Midbrain (tissue), 1 donor: ENCODE measurements at places on chromosomes 5 and 9.
A peak's percentile ranks its signal among the peaks of the same experiment; 100 is the strongest.

DNA sequence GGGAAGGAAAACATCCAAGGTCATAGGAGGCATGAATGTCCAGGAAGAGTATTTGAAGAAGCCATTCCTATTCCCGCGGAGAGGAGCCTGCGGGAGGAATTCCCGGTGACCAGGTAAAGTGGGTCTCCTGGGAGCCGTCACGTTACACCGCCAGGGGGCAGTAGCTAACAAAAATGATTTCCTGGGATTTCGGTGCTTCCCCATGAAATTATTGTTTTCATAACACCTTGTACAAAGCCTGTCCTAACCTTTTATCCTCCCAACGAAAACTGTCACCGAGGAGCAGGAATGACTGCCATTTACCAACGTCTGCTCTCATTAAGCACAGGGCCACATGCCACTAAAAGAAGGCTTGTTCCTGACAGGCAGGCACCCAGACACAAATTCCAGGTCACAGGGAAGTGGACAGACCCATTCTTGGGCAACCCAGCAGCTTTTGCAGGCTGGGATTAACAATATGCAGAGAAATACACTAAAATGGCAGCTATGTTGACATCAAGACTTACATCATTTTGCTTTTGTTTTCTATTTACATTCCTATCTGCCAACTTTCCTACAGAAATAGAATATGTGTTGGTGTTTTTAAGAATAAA lies 41.2 kb upstream of the CTSL start:
- peak; percentile 38 for DNase-seq

GRCh38 chr9:99478469-99479027 lies 256.5 kb downstream of the SEC61B start:
- no peak for DNase-seq

DNA sequence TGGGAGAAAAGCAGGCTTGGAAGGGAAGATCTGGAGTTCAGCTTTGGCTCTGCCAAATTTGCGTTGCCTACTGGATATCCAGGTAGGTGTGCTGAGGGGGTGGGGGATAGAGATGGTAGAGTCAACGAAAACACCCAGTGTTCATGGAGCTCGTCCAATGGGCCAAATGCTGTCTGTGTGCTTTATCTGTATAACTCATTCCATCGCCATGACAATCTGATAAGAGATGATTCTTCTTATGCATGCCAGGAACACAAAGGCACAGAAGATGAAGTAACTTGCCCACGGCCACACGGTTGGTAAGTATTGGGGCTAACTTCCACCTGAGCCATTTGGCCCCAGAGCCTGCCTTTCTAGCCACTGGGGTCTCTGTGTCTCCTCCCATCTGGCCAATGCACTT lies 53.2 kb downstream of the BOD1 start:
- DNase-seq = no peak

GRCh38 chr5:139262059-139262741 lies 31.3 kb upstream of the MATR3 start:
- DNase-seq = no peak

DNA sequence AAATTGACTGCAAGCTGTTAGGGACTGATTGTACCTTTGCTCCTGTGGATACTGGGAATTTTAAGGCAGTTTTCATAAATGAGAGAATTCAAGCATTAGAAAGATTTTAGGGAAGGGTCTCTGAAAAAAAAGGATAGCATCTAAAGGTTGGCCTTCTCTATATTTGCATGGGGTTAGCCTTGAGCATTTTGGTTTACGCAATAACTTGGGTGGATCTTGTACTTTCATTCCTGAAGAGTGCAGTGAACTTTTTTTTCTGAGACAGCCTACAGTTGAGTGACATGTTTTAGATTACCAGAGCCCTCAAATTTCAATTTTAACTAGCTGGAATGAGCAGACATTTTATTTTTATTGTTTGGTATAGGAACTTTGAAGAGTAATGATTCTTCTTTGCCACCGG lies 91.6 kb upstream of the NR3C1 start:
- no peak for DNase-seq

DNA sequence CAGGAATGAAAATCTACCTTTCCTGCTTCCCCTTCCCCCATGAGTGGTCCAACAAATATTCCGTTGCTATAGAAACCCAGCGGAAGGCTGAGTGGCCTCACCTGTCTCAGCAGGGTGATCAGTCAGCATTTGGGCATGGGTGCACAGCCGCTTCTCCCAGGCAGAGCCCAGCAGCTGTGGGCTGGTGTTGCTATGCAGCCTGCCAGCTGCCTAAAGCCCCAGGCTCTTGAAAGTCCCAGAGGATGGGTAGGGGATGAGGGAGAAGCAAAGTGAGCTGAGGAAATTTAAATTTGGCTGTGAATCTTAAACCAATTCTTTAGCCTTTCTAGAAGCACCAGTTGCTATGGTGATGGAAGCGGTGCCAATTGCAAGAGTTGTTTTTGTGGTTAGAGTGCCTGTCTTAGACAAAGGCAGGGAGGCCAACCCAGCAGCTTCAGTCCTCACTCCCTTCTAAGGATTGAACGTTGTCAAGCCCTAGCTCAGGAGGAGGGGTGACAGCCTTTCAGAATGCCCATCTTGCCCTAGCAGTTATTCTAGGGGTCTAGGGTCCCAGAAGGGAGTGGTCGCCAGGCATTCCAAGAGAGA lies 151.5 kb upstream of the PITX1 start:
- DNase-seq = peak; percentile 52

DNA sequence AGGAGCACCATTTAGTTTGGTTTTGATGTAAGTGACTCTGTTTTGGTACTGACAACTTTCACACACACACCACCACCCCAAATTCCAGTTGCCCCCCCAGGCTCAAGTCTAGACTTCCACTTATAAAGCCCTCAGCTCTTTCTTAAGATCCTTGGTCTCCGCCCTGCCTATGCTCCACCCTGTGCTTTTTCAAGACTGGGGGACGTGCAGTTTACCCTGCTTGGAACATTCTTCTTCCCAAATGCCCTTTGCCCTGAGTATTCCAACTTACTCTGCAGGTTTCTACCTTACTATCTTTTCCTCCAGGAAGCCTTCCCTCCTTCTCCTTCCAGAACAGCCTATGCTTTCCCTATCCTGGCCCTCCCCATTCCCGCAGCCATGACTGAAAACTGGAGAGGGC lies 1.5 kb upstream of the TRIM14 start:
- DNase-seq = no peak

- no peak for DNase-seq
These were observed 46.4 kb downstream of the SNCAIP start for GRCh38 chr5:122358372-122358979.

DNA sequence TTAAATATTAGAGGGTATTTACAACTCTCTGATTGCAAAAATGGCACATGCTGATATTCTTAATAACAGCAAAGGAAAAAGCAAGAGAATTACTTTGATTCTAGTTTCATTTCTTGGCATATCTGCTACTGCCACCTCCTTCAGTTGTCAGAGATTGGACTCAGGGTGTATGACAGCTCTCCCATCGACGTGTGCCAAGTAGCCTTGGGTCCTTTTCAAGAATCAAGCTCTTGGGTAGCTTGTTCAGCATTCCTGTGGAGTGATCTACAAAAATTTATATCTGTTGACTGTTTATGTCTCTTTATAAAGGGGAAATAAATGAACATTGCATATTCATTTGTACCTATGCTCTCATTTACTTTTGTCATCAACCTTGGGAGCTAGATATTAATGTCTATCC lies 315.6 kb downstream of the PRR16 start:
- no peak for DNase-seq

GRCh38 chr5:123089914-123090660 lies 1.0 kb downstream of the PRDM6 start:
- DNase-seq = no peak

- no peak for DNase-seq
These were observed 76.5 kb downstream of the PHF2 start for GRCh38 chr9:93652604-93653592.

DNA sequence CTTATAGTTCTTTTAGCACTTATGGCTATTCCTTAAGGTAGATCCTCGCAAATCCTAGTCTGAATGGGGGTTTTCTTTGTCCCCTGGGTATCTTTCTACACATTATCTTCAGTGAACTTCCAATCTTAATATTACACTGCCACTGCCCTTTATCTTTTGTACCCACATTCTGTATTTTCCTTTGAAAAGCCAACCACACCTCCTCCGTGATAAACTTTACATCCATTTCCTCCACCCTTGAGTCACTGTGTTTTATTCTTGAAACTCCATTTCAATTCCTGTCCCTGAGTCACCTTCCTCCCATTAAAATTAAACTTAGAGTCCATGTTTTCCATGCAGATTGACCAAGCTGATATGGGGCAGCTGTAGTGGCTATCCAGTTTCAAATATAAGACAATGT lies 43.2 kb upstream of the RICTOR start:
- DNase-seq = no peak

DNA sequence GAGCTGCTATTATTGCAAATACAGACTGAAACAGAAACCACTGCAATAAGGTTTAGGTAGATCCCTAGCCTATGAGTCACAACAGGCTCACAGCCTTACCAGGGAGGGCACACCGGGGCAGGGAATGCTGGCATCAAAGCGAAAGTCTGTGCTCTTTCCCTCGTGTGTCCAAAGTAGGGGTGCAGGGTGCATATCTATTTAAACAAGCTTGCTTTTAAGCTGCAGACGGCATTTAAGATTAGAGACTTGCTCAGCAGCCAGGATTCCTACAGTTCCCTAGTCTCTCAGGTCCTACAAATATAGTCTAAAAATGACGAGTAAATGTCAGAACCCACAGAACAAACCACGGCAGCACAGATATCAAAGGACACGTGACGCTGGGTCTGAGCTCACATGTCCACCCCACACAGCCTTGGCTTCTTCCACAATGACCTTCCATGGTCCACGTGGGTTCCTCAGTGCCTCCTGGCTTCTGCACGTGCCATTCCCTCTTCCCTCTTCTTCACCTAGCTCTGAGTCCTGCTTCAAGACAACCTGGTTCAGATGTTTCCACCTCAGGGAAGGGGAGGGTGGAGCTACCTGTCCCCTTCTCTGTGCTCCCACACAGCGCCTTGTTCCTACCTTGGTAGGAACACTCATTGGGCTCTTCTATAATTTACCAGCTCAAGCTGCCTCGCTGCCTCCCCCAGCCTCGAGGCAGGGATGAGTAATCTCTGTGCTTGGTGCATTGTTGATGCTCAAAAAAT lies 193.2 kb downstream of the MAPKAP1 start:
- DNase-seq = no peak

GRCh38 chr5:57097526-57097925 lies 76.3 kb upstream of the GPBP1 start:
- no peak for DNase-seq

- no peak for DNase-seq
These were observed 131.1 kb downstream of the PAX5 start for GRCh38 chr9:36902861-36903524.

- DNase-seq = no peak
These were observed 51.4 kb upstream of the PDZD2 start for GRCh38 chr5:31587546-31587945.

DNA sequence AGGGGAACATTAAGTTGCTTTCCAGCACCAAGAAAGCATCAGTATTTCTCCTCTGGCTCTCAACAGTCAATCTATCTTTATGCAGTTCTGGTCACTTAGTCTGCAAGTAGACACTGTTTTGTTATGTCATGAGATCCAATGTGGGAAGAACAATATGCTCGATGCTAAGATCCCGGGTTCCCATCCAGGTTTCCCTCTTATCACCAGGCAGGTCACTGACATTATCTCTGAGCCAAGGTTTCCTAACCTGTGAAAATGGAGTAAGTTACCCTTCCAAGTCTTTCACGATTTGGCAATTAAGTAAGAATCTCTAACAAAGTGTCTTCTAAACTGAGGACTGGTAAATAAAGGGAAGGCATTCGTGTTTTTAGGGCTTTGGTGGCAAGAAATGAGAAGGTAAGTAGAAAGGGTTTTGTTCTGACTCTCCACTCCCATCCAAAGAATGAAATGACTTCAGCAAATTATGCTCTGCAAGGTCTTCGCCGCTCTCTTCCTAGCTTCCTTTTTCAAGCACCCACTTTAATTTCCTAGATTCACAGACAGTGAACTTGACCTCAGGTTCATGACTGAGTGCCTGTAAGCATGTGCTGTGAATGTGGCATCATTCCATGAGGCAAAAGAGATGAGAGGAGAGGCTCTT lies 86.4 kb downstream of the DCP2 start:
- DNase-seq = no peak

- DNase-seq = no peak
These were observed 51.0 kb upstream of the LIFR start for GRCh38 chr5:38607396-38607795.

DNA sequence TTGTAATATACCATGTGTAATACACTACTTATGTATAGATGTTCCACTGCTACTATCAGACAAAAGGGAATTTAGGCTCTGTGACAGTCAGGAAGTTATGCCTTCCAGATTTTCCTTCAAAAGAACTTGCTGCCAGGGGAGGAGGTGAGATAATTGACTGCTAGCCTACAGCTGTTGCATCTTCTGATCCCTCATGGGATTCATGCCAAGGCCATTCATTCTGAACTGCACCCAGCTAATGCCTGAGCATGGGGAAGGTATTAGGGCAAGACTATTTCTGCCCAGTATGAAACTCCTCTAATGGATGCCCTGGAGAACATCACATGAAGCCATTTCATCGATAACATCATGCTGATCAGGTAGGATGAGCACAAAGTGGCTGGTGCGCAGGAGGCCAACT lies 746.5 kb upstream of the ZNF608 start:
- DNase-seq = no peak

DNA sequence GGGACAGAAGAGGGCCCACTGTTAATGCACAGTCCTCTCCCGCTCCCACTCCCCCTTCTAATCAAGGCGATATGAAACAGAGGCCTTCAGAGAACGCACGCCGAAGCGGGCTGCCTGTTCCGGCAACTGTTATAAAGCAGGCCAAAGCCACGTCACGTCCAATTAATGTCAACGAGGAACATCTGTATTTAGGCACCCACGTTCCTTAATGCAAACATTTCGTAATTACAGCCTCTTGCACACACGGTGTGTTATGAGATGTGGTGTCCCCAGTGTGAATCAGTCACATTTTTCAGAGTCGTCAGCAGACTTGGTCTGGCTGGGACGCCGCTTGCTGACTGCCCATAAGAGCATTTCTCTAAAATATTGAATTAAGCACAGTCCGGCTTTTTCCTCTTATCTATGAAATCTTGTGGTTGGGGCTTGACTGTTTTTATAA lies 339.0 kb downstream of the NSG2 start:
- no peak for DNase-seq

DNA sequence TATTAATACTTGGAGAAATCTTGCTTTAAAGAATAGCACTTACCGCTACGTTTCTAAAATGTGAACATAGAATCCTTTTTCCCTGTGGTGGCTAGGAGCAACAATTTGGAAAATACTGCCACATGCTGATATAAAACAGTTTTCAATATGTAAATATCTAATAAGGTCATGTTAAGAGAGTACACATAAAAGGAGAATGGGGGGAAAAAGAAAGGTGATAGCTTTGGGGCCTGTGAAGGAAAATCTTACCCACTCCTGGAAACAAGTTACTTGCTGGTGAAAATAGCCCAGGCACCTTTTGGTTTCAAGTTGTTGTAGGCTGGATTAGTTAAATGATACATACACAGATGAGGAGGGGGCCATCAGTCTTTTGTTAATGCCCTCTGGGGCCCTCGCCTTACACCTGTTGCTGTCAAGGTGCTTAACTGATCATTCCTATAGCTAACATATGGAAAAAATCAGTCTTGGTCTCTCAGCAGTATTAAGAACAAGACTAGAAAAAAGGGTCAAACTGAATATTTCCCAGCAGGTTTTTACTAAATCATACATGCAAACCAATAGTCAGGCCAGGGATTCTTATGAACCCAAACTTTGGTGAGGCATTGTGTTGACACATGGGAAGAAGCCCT lies 24.1 kb downstream of the FYB1 start:
- no peak for DNase-seq

- DNase-seq = no peak
These were observed 54.2 kb downstream of the PRELID2 start for GRCh38 chr5:145780982-145781381.
